ENCODE measurements at places on chromosomes 2 and 18. TPM values are rescaled to one million over a fixed set of nuclear protein-coding genes. Genes with fewer than 3 reads are reported as not detected.

Gene LOXHD1
- 0.19 TPM for total RNA-seq

DNA sequence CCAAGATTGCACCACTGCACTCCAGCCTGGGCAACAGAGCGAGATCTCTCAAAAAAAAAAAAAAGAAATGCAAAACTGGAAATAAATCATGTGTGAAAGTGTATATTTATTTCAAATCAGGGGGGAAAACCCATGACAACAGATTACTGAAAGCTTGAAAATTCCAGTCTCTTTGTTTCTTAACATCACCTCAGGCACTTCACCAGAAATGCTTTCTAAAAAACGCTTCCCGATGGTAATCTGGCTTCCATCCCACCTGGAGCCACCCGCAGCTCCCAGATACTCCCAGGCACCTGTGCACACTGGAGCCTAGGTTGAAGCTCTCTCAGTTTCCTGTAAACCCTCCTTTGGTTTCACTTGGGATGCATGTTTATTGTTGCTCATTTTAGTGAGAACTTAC is 7.2 kb upstream of the ITGB6 start:
- DNase-seq = no peak
- H3K4me3 ChIP-seq = no peak overlapping the region
- H3K36me3 ChIP-seq = no peaks in the 10 kb centered on the region
- no peaks in the 10 kb centered on the region for H3K27me3 ChIP-seq
- H3K4me1 ChIP-seq = no peaks in the 10 kb centered on the region

DNA sequence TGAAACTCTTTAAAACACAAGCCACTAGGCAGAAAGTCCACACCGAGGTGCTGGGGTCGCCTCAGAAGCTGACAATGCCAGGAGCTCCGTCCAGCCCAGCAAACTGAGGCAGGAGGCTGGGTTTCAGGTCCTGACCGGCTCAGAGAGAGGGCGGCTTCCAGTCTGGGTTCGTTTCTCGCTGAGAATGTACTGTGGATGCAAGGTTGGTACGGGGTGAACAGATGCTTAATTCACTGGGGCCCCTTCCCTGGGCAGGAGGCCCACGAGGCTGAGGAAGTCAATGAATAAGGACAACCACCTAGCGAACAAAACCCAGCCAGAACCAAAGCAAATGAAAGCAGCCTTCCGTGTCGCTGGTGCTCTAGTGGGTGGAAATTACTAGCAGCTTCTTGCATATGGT is 142.0 kb downstream of the RTP5 start:
- no peak for DNase-seq
- H3K27me3 ChIP-seq = no peaks in the 10 kb centered on the region
- H3K4me3 ChIP-seq = no peak overlapping the region
- no peaks in the 10 kb centered on the region for H3K4me1 ChIP-seq

GRCh38 chr2:169462896-169463695 is 16.2 kb upstream of the BBS5 start:
- H3K36me3 ChIP-seq = no peaks in the 10 kb centered on the region
- H3K27me3 ChIP-seq = no peaks in the 10 kb centered on the region
- no peak overlapping the region for H3K27ac ChIP-seq
- no peak overlapping the region for H3K4me3 ChIP-seq
- no peaks in the 10 kb centered on the region for H3K4me1 ChIP-seq
